EL (cell line): ENCODE measurements at places on chromosomes 5 and 9.

GRCh38 chr5:43117092-43117491, 3.6 kb upstream of the ZNF131 start:
- DNase-seq: no peak

DNA sequence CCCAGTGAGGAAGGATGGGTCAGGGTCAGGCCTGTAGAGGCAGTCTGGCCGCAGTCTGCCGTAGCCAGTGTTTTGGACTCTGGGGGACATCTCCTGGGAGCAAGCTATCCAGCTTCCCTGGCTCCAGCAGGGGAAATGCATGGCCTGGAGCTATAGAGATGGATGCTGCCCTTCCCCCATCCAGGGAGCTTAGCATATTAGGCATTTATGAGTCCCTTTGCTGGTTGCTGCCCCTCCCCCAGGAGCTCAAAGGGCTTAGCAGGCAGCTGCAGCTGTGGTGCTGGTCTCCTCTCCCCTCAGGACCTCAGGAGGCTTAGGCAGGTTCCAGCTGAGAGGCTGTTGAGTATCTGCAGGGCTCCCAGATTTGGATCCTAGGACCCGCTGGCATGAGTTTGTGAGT, 1158.7 kb downstream of the DTWD2 start:
- DNase-seq: no peak

DNA sequence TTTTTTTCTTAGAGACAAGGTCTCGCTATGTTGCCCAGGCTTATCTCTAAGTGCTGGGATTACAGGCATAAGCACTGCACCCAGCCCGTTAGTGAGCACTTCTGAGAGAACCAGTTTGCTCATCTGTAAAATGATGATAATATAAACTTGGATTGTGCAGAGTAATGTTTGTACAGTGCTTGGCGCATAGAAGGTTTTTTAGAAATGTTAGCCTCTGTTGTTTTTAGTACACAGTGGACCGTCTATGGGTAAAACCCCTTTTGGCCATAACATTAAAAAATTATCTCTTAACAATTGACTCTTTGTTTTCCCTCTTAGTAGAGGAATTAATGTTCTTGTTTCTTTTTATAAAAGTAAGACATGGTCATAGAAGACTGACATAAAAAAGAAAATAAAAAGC, 202.1 kb downstream of the PCSK5 start:
- DNase-seq: no peak

DNA sequence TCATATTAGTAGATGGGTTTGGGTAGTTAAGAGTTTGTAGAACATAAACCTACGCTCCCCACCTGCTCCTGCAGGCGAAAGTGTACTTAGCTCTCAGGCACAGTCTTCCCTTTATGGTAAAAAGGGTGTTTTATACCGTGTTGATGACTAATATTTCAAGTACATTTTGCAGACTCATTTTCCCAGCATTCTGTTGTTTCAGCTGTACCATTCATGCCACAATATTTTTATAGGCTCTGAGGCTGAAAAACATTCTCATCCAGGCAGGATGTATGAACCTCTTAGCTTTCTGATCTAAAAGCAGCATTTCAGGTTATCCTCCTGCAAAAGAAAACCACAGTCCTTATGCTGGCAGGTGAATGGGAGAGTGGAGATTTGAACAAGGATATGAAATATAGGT, 231.4 kb downstream of the NR2F1-AS1 start:
- peak; percentile 65 for DNase-seq

- peak; percentile 25 for DNase-seq
Measured at GRCh38 chr9:4237748-4238511, 61.9 kb downstream of the GLIS3 start.

GRCh38 chr5:103373597-103374472, 115.3 kb downstream of the MACIR start:
- DNase-seq: no peak
